Mucosa of gallbladder (tissue), 1 donor: ENCODE measurements at places on chromosomes 13 and 19. TPM values are rescaled to one million over a fixed set of nuclear protein-coding genes. Genes with fewer than 3 reads are reported as not detected.

DNA sequence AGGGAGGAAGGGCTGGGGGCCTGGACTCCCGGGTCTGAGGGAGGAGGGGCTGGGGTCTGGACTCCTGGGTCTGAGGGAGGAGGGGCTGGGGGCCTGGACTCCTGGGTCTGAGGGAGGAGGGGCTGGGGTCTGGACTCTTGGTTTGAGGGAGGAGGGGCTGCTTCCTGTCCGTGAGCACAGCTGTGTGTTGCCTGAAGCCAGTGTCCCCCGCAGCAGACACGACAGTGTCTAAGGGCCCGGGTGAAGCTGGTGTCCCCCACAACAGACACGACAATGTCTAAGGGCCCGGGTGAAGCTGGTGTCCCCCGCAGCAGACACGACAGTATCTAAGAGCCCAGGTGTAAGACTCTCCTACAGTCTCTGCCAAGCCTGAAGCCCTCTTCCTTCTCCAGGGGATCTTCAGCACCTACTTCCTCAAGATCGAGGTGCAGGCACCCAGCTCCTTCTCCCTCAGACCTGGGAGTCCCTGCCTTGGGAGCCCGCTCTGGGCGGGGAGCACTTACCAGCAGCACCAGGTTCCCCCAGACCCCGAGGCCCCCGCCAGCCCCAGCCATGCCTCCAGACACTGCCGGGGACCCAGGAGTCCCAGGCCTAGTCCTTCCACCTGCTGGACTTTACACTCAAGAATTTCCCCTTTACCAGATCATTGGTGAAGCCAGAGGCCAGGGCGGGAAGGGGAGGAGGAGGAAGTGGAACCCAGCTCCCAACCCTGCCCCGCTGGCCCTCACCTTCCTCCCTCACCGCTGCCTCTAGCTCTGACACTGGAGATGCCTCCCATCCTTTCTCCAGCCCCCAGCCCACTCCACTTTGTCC, at the start of gene PTPRH:
PTPRH (minus strand) TSS at position 622 of the 813 bp plus-strand sequence; CDS start at position 554, 68 bp downstream.
- DNase-seq, result peak; percentile 62

The OR10H1 gene
- not detected for total RNA-seq

- no peak for DNase-seq
These were observed 1344.9 kb downstream of the UQCRFS1 start for GRCh38 chr19:27868007-27868406.

- no peak for DNase-seq
These were observed 28.0 kb upstream of the SLC15A1 start for GRCh38 chr13:98780451-98780850.

The ZNF69 gene
- 25.5 TPM for total RNA-seq

DNA sequence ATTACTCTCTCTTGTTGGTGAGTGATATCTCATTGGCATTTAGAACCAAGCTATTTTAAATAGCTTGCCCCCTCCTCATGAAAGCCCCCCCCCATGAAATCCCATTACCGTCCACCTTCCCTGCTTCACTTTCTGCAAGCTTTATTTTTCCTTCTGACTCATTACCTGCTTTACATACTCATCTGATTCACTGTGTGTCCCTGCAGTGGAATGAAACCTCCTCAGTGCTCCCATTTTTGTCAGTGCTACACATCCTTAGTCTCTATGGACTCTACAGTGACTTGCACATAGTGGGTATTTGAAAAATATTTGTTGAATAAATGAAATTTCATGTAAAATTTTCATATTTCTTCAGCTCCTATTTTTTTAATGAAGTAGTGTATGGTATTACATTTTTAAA, 62.3 kb downstream of the DOCK9 start:
- DNase-seq, result no peak

- DNase-seq, result no peak
These were observed 7.5 kb upstream of the TSHZ3 start for GRCh38 chr19:31356587-31357314.

DNA sequence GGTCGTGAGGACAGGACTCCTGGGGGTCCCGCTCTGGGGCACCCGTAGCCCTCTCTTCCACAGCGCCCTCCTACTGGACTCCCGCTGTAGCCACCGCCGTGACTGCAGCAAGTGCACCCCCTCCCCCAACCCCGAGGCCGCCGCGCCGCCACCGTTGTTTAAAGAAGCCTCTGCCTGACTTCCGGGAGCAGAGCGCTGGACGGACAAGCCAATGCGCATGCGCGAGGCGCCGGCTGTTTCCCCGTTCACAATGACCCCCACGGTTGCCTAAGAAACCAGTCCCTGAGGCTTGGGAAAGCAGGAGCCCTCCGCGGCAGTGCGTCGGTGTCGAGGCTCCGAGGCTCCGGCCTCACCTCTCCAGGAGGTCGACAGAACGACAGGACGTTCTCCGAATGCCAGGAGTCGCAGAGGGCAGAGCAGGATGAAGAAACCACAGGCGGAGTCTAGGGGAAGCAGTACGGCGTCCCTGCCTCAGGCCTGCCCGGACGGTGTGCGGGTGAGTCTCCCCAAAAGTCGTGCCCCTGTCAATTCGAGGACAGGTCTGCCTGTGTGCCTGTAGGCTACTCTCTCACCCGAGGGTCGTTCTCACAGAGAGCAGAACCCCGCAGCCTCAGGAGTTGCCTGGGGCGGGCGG, 70.5 kb upstream of the ZNF420 start:
- DNase-seq, result peak; percentile 68

DNA sequence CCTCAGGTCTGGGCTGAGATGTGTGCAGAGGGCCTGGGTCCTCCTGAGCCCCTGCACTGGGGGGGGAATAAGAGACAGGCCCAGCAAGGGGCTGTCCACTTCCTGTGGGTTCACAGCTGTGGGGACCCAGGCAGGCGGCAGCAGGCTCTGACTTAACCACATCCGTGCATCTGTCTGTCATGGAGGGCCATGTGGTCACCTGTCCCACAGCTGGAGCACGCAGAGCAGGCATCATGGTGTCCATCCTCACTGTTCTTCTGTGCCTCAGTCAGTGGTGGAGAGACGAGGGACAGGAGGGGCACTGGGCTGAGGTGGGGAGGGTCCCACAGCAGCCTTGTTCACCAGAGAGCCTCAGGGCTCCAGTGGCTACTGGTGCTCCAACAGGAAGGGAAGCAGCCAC, 16.3 kb upstream of the KIR3DL3 start:
- no peak for DNase-seq

- no peak for DNase-seq
These were observed 5.5 kb downstream of the WDFY2 start for GRCh38 chr13:51589793-51590192.

The FCAR gene
- total RNA-seq, result not detected

GRCh38 chr19:16627193-16627927, 644 bp downstream of the MED26 start:
- DNase-seq, result no peak

- no peak for DNase-seq
These were observed 1040.2 kb downstream of the PCDH9 start for GRCh38 chr13:66189986-66190385.

DNA sequence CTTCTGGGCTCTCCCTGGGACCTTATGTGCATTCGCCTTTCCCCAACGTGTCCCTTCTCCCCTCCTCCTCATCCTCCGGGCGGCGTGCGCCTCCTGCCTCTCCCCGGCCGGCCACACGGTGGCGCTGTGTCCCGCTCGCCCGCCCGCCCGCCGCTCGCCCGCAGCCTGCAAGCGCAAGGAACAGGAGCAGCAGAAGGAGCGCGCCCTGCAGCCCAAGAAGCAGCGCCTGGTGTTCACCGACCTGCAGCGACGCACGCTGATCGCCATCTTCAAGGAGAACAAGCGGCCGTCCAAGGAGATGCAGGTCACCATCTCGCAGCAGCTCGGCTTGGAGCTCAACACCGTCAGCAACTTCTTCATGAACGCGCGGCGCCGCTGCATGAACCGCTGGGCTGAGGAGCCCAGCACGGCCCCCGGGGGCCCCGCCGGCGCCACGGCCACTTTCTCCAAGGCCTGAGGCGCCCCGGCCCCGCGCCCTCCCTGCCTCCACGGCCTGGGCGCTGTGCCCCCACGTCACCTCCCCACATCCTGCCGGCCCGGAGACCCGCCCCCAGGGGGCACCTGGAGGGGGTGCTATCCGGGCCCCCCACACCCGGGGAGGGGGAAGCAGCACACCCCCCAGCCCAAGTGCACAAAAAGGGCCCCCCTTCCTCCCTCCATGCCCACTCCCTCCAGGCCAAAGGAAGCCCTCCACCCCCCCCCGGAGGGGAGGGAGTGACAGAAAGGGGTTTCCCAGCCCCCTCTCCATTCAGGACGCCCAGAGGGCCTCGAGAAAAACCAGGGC, 21.9 kb downstream of the ONECUT3 start:
- DNase-seq, result no peak

The ZNF577 gene
- total RNA-seq, result 16.8 TPM

DNA sequence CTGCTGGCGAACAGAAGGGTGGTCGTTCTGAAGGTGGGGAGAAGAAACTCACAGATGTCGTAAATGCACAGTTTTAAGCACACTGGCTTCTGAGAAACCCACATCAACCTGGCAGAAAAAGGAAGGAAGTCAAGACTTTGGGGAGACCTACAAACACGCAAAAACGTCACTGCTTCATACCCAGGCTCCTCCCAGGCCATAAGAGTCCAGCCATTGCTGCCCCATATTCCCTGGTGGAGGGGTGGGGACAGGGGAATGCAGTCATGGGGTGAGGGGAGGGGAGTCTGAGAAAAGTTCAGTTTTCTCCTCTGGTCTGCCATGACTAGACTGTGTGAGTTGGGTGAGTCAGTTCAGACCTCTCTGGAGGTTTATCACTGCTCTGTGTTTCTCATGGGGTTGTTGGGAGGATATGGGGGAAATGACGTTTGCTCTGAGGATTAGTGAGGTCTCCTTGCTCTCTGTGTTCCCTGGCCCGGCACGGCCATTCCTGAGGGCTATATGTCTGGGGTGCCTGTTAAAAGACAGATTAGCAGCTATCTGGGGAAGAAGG, 139.0 kb downstream of the FLT1 start:
- no peak for DNase-seq

DNA sequence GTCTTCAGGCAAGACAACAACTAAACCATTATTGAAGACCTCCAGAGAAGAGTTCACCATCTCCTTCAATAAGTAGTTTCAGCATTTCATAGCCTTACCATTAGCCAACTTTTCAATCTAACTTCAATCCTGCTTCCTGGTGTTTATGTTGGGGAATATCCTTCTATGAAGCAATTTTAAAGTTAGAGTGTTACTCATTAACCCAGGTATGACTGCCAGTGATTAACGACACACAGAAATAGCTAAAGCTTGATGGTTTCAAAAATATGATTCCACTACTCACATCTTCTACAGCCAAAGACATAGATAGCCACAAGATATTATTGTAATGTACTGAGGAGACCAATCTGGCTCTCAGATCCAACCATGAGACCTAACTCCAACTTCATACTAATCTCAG, 403.2 kb downstream of the EFNB2 start:
- DNase-seq, result no peak

- DNase-seq, result peak; percentile 22
These were observed 4.2 kb upstream of the ZSCAN4 start for GRCh38 chr19:57664269-57665127.

DNA sequence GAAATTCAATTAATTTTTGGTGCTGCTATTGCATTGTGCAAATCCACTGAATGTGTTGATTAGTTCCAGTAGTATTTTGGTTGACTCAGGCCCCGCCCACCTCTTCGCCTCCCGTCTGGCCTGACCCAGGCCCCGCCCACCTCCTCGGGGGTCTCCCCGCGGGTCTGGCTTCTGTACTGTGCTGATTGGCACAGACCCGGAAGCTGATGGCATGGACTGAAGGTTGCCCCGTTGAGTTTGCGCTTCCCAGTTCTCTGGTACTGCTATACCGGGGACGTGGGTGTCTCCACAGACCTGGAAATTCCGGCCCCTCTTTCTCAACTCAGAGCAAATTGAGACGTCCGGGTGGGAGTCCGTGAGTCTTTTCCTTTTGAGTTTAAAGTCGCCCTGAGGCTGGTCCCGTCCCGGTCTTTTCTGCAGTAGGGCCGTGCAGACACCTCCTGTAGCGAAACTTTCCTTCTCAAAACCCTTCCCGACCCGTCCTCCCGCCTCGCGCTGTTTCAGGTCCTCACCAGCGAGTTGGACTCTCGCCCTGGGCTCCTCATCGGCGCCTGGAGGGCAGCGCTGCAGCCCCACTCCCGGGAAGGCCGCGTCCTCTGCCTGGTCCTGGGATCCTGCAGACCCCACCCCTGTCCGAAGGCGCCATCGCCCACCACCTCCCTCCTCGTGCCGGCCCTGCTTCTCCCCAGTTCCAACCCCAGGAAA, 14.8 kb downstream of the ZNF701 start:
- DNase-seq, result peak; percentile 23

The KISS1R gene
- 0.17 TPM for total RNA-seq

The RAB3A gene
- 5.5 TPM for total RNA-seq

The ZNF418 gene
- total RNA-seq, result 14.1 TPM

DNA sequence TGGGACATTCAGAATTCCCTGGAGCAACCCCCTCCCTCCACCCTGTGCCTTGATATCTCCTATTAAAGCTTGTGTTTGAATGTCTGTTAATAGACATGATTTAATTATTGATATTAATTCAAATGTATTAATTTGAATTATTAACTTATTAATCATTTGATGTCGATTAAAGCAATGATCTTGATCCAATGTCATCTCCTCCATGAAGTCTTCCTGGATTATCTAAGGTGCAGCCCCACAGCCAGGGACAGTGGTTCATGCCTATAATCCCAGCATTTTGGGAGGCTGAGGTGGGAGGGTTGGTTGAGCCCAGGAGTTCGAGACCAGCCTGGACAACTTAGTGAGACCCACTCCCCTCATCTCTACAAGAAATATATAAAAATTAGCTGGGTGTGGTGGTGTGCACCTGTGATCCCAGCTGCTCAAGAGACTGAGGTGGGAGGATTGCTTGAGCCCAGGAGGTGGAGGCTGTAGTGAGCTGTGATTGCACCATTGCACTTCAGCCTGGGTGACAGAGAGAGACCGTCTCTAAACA, 9.6 kb downstream of the FEM1A start:
- DNase-seq, result no peak

The TUBA3C gene
- not detected for total RNA-seq

The SWSAP1 gene
- 4.9 TPM for total RNA-seq

DNA sequence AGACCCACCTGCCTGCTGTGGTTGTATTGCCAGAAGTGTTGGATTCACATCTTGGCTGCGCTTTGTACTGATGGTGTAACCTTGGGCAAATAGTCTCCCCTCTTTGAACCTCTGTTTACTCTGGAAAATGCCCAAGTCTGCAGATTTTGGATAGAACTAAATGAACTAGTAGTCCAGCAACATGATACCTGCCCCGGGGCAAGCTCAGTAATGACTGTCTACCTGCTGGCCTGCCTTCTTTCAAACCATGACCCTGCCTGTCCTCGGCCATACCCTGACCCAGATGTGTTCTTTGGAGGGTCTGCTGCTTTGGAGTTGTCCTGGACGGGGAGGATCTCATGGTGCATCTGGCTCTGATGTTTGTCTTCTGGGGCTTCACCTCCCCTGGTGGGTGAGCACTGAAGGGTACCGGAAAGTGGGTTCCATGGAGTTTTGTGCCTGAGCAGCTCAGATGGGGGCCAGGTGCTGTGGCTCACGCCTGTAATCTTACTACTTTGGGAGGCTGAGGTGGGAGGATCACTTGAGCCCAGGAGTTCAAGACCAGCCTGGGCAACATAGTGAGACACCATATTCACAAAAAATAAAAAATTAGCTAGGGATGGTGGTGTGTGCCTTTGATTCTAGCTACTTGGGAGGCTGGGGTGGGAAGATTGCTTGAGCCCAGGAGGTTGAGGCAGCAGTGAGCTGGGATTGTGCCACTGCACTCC, 59.5 kb downstream of the TNFRSF19 start:
- DNase-seq, result no peak

The LILRB3 gene
- total RNA-seq, result 3.1 TPM

GRCh38 chr19:56942756-56943155, 102.2 kb upstream of the PEG3 start:
- no peak for DNase-seq
